ENCODE measurements at places on chromosomes 5 and 9.

- DNase-seq, result no peak
These were observed 67.2 kb upstream of the SLC25A51 start for GRCh38 chr9:37971108-37971459.

DNA sequence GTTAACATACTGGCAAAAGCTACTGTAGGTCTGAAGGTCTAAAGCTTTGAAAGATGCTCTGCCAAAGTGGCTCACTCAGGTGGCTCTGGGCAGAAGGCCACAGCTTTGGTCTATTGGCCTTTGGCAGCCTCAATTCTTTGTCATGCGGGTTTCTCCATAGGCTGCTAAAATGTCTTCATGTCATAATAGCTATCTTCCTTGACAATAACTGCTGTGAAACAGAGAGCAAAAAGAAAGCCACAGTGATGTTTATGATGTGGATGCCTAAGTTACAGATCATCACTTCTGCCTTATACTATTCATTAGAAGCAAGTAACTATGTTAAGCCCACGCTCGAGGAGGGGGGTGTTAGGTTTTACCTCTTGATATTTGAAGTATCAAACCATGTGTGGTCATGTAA is 906.1 kb upstream of the CDH9 start:
- DNase-seq, result no peak

- no peak for DNase-seq
These were observed 172.4 kb downstream of the SYK start for GRCh38 chr9:90974016-90974415.

- DNase-seq, result no peak
These were observed 38.8 kb upstream of the CCDC112 start for GRCh38 chr5:115335301-115335700.

Data from NCI-H1105 treated with DMSO at 0.1 percent for 48 hours (cell line).